ENCODE measurements at places on chromosomes 6 and 20.

GRCh38 chr6:53412021-53412715, 63.4 kb upstream of the ELOVL5 start:
- DNase-seq = no peak

- no peak for DNase-seq
These were observed 28.5 kb upstream of the EMILIN3 start for GRCh38 chr20:41394931-41395666.

DNA sequence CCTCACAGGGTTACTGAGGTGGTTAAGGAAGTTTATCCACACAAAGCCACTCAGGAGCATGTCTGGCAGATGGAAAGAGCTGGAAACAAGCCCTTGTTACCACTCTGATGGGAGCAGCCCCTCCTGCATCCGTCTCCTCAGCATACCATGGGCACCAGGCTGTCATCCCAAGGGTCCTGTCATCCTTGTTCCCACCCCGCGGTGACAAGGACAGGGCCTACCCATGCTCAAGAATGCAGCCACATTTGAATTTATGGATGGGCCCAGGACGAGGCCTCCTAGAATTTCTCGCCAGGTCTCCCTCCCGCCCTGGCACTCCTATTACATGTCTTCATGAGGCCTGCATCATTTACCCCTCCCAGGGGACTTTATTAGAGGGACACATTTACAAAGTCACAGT, 60.0 kb downstream of the NPEPL1 start:
- DNase-seq = peak; percentile 45

DNA sequence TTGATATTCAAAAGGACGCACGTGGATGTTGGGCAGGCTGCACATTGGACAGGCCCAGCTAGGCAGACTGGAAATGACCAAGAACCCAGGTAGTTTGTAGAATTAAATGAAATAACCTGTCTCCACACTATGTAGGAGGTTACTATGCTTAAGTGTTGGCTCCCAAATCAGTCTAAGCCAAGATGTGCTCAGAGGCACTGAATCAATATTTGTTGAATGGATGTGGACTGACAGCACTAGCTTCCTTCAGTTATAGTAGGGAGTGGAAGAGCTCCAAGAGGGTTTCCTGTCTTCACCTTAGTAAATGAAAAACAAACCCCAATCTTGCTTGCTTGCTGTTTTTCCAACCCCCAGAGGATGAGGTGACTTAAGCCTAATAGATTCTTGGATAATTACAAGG, 180.5 kb downstream of the JARID2 start:
- DNase-seq = no peak

DNA sequence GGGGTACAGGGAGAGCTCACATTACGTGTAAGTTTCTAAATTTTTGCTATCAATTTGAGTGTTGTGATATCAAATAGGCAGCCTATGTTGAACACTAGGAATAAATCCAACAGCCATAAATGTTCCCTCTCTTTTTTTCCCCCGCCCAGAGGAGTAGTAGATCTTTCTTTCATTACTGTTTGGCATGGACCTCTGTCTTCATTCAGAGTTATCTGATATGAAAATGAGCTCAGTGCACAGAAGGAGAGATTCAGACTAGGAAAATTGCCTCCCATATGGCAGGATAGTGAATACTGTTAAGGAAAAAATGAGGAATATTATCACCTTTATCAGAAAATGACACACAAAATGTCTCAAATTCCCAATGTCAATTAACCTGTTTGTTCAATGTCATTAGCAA, 110.0 kb upstream of the EYS start:
- no peak for DNase-seq

- no peak for DNase-seq
These were observed 42.1 kb downstream of the PLCB4 start for GRCh38 chr20:9110916-9111432.

DNA sequence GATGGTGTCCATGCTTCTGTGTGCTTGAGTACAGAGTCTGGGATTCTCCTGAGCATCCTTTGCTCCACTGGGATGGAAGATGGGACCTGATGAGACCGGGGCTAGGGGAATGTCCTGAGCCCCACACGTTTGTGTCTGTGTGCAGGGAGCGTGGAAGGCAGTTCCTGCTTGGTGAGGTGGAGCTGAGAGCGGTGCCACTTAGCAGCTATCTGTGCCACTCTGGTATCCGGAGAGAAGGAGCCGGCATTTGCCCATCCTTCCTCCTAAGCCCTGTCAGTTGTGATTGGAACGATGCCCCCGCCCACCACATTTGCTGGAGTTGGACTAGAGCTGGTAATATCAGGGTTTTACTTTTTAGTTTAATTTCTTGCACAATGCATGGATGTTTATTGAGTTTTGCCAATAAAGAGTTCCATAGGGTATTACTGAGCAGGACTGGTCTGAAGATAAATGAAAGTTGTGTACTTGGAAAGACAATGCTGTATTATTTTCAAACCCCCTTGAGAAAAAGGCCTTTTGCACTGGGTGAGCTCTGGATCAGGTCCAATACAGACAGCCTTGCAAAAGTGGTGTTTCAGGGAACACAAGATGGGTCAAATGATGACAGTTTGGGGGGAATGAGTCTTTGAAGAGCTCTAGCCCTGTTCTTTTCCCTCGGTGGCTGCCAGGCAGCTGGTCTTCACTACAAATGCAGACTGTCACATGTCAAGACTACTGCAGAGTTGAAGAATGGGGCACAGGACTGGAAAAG, 130.8 kb downstream of the SYCP2 start:
- DNase-seq = no peak

GRCh38 chr20:4256874-4257273, 241.5 kb upstream of the RNF24 start:
- DNase-seq = no peak

DNA sequence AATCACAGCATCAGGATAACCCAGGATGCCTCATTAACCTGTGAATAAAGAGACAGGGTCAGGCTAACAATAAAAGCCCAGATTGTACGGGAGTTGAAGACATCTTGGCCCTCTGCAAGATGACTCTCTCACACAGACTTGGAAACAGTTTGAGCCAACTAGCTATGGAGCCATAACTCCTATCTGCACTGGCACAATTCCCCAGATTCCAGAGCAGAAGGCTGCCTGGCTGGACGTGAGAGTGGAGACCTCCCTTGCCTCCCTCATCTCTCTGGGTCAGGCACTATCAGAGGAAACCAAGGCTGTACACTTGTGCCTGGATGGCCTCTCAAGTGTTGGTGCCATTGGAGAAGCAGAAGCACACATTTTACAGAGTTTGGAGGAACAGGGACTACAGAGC, 312.6 kb downstream of the THBS2 start:
- no peak for DNase-seq

- DNase-seq = no peak
These were observed 574.1 kb upstream of the CHD6 start for GRCh38 chr20:42192321-42192720.

DNA sequence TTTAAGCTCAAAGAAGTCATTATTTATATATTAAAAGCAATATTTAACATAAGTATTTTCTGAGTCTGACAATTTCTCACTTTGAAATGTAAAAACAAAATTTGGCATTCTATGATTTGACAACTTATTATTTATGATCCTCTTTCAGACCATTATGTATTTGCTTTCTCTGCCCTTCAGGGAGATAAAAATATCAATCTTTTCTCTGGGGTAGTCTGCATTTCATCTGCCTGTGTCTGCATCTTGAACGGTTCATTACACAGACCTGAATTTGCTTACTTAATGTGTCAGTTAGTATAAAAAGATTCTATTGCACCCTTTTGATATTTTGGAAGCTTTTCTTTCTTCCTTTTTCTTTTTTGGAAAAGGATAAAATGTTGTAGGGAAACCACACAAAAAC, 354.0 kb upstream of the RGS17 start:
- DNase-seq = no peak

DNA sequence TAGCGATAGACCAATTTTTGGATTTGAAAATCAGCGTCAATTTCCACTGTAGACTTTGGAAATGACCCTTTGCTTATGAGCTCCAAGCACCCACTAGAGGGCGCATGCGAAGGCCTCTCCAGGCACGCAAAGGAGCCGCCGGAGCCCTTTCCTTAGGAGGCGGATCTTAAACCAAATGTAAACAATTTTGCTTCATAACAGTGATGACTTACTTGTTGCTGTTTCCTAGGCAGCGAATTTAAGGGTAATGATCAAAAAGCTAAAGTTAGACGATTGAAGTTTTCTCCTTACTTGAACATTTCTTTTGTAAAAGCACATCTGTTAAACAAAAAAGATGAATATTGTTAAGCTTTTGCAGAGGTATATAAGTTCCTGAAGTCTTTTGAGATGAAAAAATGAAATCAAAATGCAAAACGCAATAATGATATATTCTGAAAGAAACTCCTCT, 29.2 kb upstream of the EXOC2 start:
- DNase-seq = no peak

GRCh38 chr6:155033021-155033791, 38.1 kb downstream of the TIAM2 start:
- DNase-seq = no peak

DNA sequence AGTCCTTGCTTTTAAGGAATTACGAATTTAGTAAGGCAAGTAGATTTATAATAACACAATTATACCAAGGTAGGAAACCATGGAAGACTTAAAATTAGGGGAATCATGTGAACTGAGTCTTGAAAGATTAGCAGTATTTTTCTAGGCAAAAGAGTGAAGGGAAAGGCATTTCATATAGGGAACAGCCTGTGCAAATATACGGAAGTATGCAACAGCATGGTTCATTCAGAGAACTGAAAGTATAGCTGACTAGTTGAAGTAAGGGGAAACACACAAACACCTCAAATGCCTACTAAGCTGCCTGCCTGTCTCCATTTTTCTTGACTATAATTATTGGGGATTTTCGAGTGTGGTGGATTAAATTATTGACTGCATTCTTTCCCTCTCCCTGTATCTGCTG, 39.0 kb upstream of the ECHDC1 start:
- DNase-seq = no peak

- DNase-seq = no peak
These were observed 296.9 kb downstream of the HIVEP2 start for GRCh38 chr6:142648036-142648451.

GRCh38 chr6:259316-259715, 33.0 kb upstream of the DUSP22 start:
- DNase-seq = no peak

- DNase-seq = no peak
These were observed 156.9 kb downstream of the MAFB start for GRCh38 chr20:40532103-40532502.

DNA sequence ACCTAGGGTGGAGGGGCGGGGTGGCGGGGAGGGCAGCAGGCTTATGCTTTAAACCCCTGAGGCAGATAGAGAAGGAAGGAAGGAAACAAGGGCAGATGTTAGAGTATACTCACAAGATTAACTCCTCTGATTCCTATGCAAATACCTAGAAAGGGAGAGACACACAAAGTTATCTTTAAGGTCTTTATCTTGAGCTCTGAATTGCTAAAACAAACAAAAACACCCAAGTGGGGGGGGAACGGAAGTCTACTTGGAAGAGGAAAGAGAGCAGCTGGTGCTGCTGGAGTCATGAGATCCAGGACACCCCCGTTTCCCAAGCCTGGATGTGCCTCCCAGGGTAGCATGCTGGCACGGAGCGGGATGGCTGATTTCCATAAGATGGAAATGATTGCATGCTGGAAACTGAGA, 43.4 kb downstream of the PLAGL1 start:
- DNase-seq = no peak

GRCh38 chr6:6085928-6086668, 79.4 kb upstream of the NRN1 start:
- no peak for DNase-seq

DNA sequence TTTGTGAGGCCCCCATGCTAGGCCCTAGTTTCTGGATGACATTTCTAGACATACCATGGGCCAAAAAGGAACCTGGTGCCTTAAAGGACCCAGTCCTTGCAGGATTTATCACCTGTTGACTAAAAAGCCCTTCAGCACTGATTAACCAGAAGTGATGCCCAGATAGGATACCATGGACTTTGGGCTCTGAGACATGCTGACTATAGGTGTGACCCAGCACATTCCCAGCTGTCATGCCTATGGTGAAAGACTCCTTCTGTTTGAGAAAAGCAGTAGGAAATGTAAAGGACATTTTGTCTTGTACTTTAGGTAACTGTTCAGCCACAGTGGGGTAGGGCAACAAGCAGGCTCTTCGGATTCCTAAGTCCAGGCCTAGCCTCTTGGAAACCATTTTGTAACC, 724.2 kb downstream of the CD109 start:
- DNase-seq = no peak

DNA sequence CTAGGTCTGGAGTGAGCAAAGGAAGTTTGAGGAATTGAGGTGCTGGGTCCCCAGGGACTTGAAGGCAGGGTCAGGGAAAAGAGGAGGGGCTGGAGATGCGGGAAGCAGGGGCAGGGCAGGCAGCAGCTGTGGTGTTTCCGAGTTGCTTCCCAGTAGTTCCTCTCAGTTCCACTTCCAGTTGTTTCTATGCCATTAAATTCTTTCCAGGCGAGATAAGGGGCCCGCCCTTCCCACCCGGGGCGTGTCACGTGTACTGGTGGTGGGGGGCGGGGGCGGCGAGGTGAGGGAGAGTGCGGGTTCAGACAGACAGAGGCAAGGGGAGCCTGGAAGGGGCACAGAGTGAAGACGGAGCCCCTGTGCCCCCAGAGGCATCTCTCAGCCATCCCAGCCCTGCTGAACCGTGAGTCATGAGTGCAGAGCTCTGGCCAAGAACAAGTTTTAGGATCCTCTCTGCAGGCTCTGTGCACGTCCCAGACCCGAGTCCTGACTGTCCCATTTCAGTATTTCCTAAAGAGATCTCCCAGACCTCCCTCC, 977 bp downstream of the TNXB start:
- DNase-seq = no peak

GRCh38 chr6:131226459-131227157, 91.3 kb downstream of the AKAP7 start:
- no peak for DNase-seq

- no peak for DNase-seq
These were observed 94.2 kb downstream of the UTRN start for GRCh38 chr6:144379356-144379755.

- DNase-seq = no peak
These were observed 12.1 kb upstream of the SMOC2 start for GRCh38 chr6:168428863-168429262.

DNA sequence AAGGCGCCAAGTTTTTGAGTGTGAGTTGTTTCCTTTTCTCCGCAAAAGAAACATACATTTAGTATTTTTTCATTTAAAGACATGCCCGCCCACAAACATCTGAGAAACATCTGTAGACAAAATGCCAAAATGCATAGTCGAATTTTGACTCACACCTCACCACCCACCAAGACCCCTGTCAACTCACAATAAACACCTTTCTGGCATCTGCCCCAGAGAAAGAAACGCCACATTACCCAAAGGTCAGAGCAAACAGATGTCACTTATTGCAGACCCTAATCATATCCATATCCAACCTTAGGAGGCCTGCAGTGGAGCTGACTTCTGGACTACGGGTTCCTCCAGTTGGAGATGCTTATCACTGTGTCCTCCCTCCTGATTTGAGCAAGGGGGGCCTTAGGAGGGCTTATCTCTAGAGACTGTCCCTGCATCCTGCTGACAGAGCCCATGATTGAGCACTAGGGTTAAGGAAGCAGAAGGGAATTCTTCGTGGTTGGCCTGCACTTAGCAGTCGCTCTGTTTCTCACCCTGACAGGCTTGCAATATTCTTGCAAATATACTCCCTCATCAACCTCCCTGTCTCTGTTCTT, 90.5 kb upstream of the TBX18 start:
- DNase-seq = no peak

All from type B pancreatic cell (in vitro differentiated cells).